ENCODE measurements at places on chromosomes 16 and 17. TPM values are rescaled to one million over a fixed set of nuclear protein-coding genes. Genes with fewer than 3 reads are reported as not detected.

MYCBPAP gene
- 1.1 TPM for total RNA-seq

DNA sequence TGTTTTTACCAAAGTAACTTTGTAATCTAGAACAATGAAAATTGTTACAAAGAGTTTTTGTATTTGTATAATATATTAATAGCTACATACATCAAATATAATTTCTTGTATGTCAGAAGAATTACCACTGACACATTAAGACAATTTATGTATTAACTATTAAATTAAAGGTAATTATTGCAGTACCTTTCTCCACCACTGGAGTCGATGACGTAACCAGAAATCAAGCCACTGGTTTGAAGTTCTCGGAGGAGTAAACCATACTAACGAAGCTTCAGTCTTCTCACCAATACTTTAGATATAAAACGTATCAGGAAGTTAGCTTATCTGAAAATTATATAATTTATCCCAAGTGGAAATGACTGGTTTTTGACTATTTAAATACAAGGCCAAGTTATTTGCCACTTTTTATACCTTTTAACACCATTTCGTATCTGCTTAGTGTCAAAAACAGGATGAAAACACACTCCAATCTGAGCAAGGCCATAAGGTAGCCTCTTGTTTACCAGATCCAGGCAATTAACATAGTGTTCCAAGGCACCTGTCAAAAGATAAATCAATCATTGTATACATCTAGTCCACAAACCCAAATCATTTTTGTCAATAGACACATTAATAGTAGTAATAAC, 4.3 kb downstream of the POLG2 start:
- DNase-seq: no peak

DNA sequence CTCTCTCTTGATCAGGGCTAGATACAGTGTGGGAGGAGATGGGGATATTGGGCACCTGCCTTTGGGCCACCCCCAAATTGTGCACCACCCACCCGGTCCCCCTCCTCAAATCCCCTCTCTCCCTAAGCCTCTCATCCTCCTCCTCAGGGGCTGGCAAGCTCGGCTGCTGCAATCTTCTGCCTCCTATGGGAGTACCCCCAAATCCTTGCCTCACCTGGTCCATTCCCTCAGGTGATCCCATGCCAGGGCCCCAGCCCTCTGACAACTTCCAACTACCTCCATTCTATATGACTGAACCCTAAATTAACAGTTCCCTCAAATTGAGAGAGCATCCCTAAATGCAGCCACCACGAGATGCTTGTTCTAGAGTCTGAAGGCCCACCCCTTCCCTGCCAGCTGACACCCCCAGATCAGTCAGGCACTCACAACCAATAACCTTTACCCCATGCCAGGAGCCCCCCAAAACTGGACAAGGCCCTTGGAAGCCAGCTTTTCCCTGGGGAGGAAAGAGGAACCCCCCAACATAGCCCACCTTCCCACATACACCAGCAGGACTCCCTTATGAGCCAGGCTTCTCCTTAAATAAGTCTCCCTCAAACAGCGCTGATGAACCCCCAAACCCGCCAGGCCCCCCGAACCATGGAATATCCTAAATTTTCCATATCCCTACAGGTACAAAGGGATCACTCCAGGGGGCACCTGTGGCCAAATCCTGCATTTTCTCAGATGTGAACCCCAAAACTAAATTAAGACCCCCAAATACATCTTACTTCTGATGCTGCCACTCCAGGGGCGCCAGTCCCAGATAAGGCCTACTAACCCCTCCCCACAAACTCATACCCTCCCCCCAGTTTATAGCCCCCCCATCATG, 3.2 kb downstream of the DLG4 start:
- no peak for DNase-seq

- DNase-seq: no peak
These were observed 18.8 kb downstream of the PCTP start for GRCh38 chr17:55769625-55770000.

DNA sequence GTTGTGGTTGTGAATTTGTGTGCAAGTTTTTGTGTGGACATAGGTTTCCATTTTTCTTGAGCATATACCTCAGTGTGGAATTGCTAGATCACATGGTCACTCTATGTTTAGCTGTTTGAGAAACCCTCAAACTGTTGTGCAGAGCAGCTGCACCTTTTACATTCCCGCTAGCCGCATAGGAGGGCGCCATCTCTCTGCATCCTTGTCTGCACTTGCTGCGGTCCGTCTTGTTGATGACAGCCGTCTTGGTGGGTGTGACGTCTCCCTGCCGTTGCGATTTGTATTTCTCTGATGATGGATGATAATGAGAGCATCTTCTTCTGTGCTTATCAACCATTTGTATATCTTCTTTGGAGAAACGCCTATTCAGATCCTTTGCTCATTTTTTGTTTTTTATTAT, 25.1 kb upstream of the IL17C start:
- DNase-seq: no peak
